HEK293T (cell line): ENCODE measurements at places on chromosomes 2 and 18.

DNA sequence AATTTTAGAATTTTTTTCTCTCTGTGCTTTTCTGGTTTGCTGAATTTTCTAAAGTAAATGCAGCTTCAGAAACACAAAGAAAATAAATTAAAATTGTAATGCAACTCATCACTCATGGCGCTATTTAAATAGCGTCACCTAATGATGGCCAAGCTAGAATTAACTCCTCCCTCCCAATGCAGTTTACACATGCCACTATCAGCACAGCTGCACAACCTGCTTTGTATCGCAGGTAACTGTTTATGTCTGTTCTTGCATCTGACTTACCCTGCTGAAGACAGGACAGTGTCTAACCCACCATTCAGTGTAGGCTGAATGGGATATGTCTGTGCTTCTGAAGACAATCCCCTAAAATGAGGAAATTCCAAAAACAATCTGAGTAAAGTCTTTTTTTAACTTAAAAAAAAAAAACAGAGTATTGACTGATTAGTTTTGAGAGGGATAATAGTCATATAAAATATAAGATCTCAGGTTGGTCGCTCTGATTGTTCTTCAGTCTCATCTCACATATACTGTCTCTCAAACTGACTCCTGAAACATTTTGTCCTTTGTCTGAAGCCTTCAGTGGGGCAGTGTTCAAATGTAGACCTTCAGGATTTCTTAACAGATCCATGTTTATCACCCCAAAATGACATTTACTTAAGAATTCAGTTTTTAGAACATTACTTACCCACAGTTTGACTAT is 271.4 kb downstream of the ZEB2 start:
- no peak for DNase-seq

DNA sequence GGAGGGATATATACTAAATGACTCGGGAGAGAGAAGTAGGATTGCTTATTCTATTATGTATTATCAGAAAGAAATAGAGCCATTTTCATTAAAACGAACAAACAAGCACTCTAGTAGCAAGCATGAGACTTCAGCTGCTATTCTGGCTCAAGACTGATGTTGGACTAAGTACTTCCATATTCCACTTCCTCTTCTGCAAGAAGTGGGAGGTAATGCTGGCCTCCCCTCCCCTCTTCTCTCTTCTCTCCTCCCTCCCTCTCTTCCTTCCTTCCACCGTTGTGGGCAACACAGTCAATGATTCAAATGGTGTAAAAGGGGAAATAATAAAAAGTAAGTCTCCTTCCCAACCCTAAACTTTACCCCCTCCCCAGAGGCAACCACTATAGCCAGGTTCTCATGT is 62.6 kb downstream of the EMX1 start:
- DNase-seq, result no peak

DNA sequence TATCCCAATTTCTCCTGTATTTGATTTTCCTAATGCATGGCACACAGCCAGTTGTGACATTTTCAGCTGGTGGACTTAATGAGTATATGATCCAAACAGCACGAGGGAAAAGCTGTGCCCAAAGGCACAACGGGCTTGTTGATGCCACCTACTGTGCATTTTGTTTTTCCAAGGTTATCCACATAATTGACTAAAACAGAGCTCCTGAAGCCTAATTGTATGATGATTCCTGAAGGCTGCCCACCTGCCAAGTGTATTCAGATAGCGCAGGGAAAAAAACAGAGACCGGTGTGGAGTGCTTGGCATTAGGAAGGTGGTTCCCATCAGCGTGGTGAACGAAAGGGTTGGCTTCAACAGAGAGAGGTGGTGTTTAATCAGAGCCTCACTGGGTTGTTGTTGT is 14.9 kb downstream of the RBMS1 start:
- no peak for DNase-seq

- DNase-seq, result no peak
Measured at GRCh38 chr2:197890168-197890567, 85.8 kb downstream of the PLCL1 start.

- no peak for DNase-seq
Measured at GRCh38 chr2:29657674-29658073, 263.7 kb downstream of the ALK start.

DNA sequence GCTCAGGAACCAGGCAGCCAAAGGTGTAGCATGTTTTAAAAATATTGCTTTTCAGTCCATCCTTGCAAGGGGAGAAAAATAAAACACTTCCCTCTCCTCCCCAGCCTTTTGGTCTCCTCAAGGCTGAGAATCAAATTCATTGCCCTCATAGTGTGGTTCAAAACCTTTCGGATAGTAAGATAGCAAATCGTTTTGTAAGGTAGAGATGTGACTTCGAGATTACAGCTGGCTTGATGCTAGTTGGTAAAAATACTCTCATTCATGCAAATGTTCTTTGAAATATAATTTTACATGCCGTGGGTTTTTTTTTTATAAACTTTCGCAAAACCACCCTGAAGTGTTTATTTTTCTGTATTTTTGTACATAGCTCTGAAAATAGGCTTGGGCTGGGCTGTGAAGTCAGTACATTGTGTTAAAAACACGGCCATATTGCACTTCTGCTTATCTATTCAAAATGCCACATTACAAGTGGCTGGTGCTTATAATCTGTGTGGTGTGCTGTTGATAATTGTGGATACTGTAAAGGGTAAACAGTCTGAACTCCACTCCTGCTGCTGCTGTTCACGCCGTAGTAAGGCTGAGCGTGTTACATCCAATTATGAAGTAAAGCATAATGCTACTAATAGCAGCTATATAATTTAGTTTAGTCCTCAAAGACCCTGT is 172.0 kb upstream of the SIX3 start:
- DNase-seq, result no peak

GRCh38 chr18:25146512-25146910 is 205.5 kb downstream of the ZNF521 start:
- DNase-seq, result no peak

DNA sequence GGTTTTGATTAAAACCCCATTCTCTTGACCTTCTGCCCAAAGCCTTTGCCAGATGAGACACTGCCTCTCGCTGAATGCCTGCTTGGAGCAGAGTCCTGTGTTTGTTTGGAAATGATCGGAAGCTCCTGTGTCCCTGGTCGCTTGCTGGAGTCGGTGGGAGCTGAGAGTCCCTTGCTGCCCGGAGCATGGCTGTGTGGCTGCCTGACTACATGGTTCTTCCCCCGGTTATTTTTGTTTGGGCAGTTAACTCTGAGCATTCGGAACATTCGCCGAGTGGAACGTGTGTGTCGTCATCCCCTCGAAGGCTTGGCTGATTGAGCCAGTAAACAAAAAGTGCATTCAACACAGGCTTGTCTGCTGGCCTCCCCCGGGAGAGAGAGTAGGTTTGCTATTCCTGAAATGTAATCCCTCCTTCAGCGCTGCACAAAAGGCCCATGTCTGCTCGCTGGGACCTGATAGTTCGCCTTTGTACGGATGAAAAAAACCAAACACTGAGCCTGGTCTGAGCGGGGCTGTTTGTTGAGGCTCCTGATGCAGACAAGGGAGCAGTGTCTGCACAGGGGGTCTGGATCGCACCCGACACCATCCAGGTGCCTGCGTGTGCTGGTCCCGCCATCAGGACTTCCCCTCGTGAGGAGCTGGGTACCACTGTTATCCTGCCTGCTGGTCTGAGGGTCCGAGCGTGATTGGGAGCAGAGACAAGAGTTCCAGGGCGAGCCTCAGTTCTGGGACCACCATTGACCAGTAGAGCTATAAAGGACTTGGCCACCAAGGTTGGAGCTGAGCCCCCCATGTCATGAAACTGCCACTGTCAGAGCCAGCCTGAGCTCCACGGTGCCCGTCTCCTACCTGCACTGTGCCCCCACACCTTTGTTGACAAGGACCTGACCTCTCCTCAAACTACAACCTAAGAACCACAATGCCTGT is 83.8 kb downstream of the AGAP1 start:
- DNase-seq, result no peak

DNA sequence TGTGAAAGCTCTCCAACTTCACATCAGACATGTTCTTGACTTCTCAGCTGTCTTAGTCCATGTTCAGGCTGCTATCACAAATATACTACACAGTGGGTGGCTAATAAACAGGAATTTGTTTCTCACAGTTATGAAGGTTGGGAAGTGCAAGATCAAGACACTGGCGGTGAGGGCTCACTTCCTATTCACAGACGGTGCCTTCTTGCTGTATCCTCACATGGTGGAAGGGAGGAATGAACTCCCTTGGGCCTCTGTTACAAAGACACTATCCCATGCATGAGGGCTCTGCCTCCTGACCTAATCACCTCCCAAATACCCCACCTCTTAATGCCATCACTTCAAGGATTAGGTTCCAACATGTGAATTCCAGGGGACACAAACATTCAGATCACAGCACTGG is 9.7 kb downstream of the UXS1 start:
- no peak for DNase-seq

- no peak for DNase-seq
Measured at GRCh38 chr2:69241093-69241492, 145.9 kb downstream of the GFPT1 start.

DNA sequence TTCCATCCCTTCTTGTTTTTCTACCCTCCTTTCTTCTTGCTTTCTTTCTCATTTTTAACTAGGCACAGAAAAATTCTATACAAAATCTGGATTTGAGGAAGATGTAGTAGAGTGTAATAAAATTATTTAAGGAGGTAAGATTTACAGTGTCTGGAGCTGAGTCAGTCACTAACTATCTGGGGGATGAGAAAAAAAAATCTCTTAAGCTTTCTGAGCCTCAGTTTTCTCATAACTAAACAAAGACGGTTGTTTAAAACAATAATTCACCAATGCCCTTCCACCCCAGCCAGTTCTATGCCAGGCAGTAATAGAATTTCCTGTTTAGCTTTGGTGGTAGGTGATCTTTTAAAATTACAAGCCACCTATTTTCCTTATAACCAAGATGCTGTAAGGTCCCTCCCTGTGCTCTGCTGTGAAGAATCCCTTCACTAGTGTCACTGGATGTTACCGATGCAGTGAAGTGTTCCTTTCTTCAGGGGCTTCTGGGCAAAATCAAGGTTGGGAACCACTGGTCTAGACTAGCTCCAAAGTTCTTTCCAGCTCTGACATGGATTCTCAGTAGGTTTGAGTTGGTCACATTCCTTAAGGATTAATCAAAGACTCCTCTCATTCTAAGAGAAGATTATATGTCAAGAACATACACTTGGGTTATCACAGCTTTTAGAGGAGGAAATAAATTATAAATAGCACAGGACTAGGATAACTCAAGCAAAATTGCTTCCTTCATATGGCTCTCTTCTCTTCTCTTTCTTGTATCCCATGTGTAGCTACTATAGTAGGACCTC is 289.0 kb downstream of the CDH2 start:
- no peak for DNase-seq

DNA sequence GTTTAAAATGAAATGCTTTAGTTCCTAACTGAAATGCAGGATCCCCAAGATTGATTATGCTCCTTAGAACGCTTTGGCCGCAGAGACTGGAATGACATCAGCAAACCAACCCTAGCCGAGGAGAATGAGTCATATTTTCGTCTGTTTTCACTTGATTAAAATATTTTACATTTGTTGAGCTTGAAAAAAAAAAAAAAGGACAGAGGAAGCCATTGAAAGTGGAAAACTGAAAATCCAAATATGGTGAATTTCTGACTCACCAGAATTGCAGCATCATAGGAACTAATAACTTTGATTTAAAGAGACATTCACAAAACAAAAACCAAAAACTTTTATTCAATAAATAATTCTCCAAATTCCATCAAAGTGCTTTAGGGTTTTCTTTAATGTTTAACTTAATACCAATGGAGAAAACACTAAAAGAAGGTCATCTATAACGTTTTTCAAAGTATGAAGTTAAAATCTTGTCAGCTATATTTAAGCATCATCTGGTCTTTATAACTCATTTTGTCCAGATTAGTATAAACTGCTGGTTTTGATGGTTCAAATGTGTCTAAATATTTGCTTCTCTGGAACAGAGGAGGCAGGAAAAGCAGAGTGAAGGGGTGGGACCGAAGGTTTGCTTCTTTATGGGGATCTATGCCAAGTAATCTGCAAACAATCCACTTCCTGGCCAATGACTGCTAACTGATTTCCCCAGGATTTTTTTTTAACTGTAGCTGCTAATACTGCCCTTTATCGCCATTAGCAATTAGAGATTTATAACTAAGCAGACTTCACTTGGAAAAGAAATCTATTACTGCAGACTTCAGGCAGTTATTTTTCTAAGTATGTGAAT is 30.9 kb upstream of the COL5A2 start:
- DNase-seq, result no peak

DNA sequence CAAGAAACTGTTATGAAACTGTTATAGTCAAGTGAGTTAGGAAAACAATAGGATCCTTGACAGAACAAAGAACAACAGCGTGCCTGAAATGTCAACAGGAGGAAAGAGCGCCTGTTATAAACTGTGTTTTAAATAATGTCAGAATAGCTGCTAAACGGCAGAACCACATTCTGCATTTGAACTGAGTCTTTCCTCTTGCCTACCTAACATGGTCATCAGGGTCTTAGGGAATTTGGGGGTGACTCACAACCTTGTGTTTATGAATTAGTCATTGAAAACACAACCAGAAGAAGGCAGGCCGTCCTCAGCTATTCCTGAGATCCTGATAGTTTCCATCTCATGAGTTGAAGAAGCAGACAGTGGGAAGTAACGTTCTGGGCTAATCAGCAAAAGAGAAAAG is 222.0 kb upstream of the FN1 start:
- DNase-seq, result no peak
